H54 (cell line): ENCODE measurements at places on chromosomes 6 and 20.

DNA sequence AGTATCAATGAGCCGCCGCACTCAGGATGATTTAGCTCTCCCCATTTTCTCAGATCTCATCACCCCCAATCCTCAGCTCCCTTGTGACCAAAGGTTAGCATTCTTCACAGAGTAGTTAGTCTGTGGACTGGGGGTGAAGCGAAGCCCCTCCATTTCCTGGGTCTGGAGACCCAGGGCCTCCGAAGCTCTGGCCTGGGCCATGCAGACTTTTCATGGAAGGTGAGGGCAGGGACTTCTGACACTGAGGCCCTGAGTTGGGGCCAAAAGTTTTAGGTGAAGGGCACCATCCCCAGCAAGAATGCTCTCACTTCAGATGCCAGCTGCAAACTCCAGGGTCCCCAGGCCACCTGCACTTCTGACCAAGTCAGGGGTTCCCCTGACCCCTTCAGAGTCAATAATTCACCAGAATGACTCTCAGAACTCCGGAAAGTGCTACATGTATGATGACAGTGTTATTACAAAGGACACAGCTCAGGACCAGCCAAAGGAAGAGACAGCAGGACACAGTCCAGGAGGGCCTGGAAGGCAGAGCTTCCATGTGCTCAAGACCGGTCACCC lies 65.7 kb upstream of the DUSP22 start:
- no peak for DNase-seq

DNA sequence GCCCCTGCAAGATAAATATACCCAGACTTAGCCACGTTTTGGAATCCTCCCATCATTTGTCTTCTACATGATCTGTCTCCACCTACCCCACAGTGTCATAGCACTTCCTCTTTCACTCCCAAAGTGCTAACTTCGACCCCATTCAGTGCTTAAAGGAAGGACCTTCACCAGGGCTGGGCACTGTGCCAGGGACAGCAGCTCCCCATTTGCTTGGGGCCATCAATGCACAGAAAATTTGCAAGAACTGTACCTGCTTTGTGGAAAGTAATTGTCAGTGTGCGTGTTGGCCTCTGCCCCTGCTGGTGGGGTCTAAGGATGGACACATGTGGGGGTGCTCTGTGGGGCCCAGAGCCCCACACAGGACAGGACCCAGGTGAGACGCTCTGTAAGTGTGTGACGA lies 5.2 kb upstream of the BPIFA2 start:
- DNase-seq = no peak

- DNase-seq = no peak
These were observed 1.9 kb downstream of the PHIP start for GRCh38 chr6:79076160-79076559.

- no peak for DNase-seq
These were observed 61.6 kb upstream of the SNX9 start for GRCh38 chr6:157761331-157761921.

- DNase-seq = no peak
These were observed 119.5 kb upstream of the CD93 start for GRCh38 chr20:23205611-23206041.

DNA sequence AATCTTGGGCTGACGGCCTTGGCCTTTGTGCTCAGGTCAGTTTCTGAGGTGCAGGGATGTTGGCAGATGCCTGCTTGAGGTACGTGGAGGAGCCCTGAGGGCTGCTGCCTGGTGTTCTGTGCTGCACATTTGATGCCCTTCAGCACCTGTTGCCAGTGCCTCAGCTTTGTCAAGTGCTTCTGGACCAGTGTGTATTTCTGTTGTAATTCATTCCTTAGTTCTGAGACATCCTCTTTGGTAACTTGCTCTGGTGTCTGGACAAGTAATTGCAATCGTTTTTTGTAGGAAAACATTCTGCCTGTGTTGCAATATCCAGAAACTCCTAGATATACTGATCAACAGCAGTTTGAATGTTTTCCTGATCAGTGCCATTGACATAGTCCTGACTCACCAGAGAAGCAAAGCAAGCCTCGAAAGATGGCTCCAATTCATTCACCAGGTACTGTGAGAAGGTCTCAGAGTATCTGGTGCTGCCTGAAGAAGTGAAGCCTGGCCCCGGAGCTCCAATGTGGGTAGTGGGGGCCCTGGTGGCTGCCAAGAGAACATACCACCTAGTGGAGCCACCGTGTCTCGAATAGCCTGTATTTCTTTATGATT lies 26.7 kb downstream of the ZNF337 start:
- no peak for DNase-seq
